AG04449 (cell line): ENCODE measurements at places on chromosomes 7 and 10.

DNA sequence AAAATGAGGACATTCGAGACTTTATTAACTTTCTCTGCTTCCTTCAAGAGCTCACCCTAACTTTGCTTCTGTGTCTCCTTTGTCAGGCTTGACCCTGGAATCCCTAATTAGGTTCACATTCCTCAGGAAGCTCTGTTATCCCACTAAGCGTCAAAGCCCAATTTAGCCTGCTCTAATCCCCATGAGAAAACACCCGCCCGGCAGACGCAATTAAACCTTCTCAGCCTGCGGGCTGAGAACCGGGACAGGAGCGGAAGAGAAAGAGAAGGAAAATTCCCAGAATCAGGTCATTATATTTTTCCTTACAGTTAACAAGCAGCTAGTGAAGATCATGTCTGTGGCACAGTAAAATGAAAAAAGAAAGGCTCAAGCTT, 93.0 kb downstream of the TNS3 start:
- DNase-seq = no peak

DNA sequence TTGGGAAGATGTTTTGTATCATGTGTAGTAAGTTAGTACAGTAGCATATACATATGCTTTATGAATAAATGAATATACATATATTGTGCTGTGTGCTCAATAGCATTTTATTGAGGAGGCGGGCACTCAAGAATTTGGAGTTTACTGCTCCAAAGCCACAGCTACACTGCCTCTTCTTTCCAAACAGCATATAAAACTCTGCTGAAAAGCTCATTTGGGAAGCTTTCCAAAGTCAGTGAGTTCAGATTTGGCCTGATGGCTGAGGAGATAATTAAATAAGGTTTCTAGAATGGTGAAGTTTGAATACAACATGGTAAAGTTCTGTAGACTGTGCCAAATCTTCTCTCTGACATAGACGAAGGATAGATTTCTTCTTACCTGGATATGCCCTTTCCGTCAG, 29.8 kb downstream of the CDK1 start:
- no peak for DNase-seq

DNA sequence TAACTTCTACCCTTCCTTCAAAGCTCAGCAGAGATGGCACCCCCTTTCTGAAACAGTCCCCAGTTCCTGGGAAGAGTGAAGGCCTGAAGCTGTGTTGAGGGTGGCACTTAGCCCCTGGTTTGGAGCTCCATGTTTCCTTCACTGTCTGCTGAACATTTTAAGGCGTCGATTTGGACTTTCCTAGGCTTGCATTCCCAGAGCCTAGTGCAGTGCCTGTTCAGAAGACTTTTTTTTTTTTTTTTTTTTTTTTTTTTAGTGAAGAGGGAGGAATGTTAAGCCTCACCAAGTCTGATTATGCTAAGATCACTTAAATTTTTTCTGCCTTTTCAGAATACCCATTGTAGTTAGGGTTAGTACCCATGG, 97.0 kb downstream of the PFKFB3 start:
- DNase-seq = no peak

GRCh38 chr10:1966712-1967376, 229.5 kb upstream of the ADARB2 start:
- DNase-seq = no peak

GRCh38 chr7:154937837-154938236, 65.1 kb downstream of the PAXIP1 start:
- no peak for DNase-seq
